ENCODE measurements at places on chromosomes 12 and 14.

DNA sequence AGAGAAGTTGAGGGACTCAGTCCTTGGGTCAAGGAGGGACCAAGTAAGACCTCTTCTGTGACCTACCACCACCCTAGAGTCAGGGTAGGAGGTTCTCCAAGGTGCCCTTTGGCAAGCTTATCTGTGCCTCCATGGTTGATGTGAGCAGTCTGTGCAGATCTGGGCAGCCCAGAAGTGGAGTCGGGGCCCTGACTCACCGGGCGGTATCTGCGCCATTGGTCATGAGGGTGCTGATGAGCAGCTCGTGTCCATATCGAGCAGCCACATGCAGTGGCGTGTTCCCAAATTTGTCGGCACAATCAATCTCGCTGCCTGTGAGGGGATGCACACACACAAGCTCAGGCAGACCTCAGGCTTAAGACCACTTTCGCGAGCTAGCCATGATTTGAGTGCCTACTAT is 5.1 kb downstream of the ANKRD52 start:
- no peak for DNase-seq

DNA sequence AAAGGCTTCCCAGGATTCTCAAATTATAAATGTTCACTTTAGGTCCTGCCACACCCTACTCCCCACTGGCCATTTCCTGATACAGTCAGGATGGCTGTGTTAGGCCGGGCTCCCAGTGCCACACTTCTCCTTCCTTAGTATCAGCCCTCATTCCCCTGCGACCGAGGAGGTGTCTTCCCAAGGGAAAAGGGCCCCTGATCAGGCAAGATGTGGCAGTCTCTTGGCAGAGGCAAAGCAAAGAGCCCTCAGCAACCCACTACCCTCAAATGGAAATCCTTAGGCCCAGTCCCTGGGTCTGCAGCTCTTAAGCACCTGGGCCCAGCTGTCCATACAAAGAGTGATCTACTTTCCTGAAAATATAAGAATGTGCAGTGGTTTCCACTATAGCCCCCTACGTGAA is 96.5 kb upstream of the VASH1 start:
- DNase-seq: no peak

GRCh38 chr14:59677771-59678231 is 101.2 kb upstream of the CCDC175 start:
- no peak for DNase-seq

DNA sequence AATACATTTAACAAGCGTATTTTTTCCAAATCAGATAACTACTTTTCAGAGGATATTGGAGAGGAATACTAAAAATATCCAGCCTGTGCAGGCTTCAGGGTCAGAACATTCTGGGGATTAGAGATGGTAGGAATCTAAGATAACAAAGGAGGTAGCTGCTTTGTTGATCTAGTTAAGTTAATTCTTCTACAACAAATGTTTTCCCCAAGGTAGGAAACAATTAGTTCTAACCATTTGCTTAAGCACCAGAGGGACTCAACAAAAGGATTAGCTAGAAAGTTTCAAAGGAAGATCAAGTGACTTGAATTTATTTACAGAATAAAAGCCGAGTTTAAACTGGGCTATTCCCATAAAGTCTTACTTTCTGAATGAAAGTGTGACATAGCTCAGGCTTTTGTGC is 524.2 kb downstream of the TMTC2 start:
- DNase-seq: no peak

- DNase-seq: no peak
Measured at GRCh38 chr14:88044776-88045446, 40.0 kb downstream of the GPR65 start.

- DNase-seq: no peak
Measured at GRCh38 chr12:98492580-98493140, 22.7 kb upstream of the TMPO start.

DNA sequence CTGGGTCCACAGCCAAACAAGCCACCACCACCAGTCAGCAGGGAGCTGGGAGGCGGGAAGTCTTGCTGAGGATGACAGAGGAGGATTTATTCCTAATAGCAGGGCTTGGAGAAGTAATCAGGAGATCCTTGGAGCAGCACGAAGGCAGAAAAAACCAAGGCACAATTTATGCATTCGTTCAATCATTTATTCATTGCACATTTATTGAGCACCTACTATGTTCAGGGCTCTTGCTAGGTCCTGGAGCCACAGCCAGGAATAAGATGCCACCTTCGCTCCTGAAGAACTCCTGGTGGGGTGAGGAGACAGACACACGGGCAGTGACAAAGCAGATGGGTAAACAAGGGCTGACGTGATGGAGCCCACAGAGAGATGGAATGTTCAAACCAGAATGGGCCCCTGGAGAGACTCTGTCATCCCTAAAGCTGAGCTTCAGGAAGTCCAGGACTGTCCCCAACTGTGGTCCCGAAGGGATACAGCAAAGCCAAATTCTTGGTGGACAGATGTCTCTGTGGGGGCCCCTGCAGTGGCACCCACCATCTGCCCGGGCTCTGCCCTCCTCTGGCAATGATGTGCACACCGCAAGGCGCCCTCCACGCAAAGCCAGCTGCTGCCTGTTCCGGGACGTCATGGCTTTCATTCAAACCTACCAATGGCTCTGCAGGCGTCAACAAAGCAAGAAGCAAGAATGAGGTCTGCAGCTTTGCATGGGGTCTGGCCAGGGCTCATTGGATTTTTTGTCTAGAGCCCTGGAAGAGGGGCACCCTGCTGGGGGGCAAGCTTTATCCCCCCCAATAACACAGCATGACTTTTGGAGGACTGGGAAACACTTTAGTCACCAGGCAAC is 3.0 kb upstream of the TESC start:
- DNase-seq: no peak

GRCh38 chr12:16076970-16077522 is 165.9 kb downstream of the DERA start:
- no peak for DNase-seq

DNA sequence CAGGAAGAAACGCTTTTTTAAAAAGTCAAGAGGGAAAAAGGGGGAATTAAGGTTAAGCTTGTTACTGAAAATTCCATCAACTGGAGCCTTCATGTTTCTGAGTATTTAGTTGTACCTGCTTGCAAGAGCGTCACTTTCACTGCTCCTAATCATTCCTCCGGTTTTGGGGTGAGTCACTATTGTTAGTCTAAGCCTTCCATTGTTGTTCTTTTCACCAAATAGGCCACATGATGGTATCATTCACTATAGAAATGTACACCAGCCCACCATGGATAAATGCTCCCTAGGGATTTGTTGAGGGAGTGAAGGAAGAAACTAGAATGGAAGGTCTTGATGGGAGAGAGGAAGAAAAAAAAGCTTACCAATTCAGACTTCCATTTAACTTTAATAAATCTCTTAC is 3.0 kb downstream of the IL22 start:
- no peak for DNase-seq

DNA sequence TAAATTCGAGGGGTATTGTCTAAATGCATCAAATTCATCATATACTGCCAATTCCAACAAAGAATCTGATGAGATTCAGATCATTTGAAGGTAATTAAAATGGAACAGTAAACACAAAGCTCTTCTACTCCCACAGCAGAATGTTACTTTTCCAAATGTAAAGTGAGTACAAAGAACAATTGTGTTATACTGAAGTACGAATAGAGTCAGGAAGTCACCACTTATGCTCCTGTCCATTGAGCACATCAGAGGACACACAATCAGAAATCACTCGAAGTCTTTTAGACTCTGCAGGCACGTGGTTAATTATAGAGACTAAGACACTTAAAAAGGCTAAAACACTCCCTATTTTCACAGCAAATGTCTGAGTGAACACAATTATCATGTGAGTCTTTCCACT is 388.5 kb upstream of the MIS18BP1 start:
- DNase-seq: no peak

DNA sequence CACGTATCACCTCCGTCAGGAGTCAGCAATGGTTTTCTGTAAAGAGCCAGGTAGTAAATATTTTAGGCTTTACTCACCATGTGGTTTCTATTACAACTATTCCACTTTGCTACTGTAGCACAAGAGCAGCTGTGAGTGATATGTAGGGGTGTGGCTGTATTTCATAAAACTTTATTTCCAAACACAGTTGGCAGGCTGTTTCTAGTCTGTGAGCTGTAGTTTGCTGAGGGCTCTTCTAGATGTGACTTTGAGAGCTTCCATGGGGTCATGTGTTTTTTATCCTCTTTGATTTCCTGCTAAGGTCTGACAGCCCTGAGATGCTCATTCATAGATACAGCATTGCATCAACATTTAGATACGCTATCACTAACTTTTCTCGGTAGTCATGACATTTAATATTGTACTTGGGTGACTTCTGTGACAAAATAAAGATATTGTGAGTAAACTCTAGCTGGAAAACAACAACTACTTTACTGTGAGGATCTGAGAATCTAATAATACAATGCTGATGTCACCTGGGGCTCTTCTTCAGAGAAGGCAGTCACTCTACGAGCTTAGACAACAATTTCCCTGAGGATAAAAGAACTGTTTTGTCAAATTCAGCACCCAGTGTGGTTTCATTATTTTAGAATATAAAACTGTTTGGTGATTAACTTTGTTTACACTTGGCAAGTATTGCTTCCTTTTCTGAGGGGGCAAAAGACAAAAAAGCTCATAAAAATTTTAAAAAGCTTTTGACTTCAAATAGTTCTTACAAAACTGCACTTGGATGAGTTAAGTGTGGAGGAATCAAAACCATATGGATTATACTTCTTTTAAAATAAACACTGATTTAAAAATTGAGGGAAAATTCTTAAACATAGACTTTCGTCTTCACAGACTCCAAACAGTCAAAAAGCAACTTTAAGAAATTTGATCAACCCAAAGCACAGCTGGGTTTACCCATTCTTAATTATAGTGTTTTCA is 231.2 kb upstream of the DCN start:
- no peak for DNase-seq

DNA sequence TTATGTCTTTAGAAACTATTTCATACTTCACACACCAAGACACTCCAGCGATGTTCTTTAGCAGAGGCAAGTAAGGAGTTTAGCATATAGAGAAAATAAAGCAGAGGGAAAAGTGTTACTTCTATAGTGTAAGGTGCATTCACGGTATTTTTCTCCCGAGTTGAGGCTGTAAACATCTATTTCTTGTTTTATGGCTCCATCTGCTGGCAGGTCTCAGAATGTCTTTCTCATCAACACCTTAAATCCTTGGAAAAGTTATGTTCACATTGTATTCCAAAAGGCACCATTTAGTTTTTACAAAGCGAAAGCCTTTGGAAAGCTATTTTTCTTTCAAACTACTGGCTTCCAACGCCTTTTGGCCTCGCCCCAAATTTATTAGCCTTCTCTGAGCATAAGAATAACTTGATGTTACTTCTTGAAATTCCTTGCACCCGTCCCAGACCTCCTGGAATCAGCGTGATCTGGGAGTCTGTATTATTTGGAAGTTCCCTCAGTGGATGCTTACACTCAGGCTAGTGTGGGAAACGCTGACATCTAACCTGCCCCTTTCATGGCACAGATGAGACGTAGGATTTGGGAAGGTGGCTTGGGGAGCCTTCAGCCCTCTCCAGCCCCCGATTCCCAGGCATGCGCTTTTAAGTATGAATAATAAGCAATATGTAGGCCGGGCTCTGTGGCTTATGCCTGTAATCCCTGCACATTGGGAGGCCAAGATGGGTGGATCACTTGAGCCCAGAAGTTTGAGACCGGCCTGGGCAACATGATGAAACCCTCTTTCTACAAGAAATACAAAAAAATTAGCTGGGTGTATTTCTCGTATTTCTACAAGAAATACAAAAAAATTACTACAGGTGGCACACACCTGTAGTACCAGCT is 1.9 kb upstream of the PIWIL1 start:
- no peak for DNase-seq

DNA sequence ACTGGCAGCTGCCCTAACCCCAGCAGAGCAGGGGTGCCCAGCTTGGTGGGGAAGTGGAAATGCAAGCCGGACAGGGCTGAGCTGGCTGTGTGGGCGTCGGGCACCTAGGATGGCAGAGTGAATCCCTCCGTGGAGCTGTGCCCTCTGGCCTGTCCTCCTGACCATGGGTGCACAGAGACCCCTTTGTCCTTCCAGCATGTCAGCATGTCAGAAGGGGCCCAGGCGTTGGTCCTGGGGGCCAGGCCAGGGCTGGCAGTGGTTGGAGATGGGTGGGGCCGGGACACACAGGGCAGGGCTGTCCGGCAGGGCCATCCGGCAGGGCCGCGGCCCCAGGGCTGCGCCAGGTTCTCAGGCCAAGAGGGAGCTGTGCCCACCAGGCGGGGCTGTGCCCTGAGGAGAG is 8.8 kb upstream of the TEX22 start:
- DNase-seq: no peak

GRCh38 chr12:67512061-67512460 is 136.5 kb upstream of the DYRK2 start:
- DNase-seq: no peak

DNA sequence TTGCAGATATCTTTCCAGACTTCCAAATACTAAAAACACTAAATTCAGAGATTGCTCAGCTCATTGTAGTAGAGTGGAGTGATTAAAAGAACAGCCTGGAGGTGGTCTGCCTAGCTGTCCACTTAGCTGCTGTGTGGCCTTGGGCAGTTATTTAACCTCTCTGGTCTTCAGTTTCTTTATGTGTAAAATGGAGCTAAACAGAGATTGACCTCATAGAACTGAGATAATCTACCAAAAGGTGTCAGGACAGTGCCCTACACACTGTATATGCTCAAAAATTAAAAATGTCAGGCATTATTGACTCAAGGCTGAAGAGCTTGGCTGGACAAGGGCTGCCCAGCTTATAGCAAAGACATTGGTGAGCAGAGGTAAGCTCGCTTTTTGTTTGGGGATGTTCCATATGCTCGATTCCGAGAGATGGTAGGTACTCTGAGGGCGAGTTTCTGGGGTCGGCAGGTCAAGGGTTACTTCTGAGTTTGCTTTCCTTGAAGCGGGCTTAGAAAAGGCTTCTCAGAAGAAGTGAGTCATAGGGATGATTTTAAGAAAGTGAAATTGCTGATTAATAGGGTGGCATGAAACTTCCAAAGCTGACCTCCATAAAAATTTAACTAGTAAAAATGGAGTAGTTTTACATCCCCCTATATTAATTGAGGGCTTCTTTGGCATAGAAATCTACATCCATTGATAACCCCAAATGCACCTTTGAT is 107.5 kb downstream of the GPATCH2L start:
- no peak for DNase-seq

GRCh38 chr12:54439521-54440255 is 20.6 kb upstream of the ITGA5 start:
- no peak for DNase-seq

DNA sequence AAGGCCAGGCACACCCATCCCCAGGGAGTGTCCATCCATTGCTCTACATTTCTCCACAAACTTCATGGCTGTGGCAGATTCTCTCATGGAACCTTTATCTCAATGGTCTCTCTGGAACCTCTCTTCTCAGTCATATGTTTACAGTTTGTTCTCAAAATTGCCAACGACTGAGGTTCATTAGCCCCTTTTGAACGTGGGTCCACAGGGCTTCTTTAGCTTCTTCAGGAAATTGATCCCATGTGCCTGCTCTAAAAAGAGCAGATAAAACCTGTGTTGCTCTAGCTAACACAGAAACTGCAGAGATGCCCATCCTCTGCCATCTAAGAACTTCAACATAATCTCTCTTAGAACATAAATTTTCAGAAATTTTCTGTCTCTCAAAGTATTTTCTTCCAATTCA is at the start of gene OR6C4:
TSS of gene OR6C4 (plus strand) at position 301 of the 400 bp plus-strand sequence. CDS start 1,625 bp downstream, outside the sequence.
- no peak for DNase-seq

- DNase-seq: no peak
Measured at GRCh38 chr12:130126023-130126432, 36.2 kb upstream of the FZD10 start.
